ENCODE measurements at places on chromosomes 7 and 10. TPM values are rescaled to one million over a fixed set of nuclear protein-coding genes. Genes with fewer than 3 reads are reported as not detected.

GPR37 gene
- 10.8 TPM for total RNA-seq

IFIT3 gene
- 8.5 TPM for total RNA-seq

MMS19 gene
- total RNA-seq, result 59.7 TPM

CFAP46 gene
- 9.2 TPM for total RNA-seq

RBM20 gene
- 0.23 TPM for total RNA-seq

STEAP1B gene
- 1.8 TPM for total RNA-seq

BEND7 gene
- 16.8 TPM for total RNA-seq

CYP26C1 gene
- total RNA-seq, result 0.23 TPM

CDHR1 gene
- total RNA-seq, result 5.3 TPM

CYP3A5 gene
- not detected for total RNA-seq

PPP1R3C gene
- total RNA-seq, result 47.3 TPM

TMEM273 gene
- 2.1 TPM for total RNA-seq

PARD3 gene
- total RNA-seq, result 76.4 TPM

HOXA3 gene
- not detected for total RNA-seq

EPHA1 gene
- total RNA-seq, result 7.8 TPM

HMX3 gene
- 2.8 TPM for total RNA-seq

DRGX gene
- 0.23 TPM for total RNA-seq

ANKRD1 gene
- not detected for total RNA-seq

KAZALD1 gene
- total RNA-seq, result 1.2 TPM

RAB19 gene
- total RNA-seq, result not detected

Data from diencephalon (tissue), 1 donor.